Left renal pelvis (tissue), 4 donors: ENCODE measurements at places on chromosomes 5 and 9. TPM values are rescaled to one million over a fixed set of nuclear protein-coding genes. Genes with fewer than 3 reads are reported as not detected.

GRCh38 chr9:136832581-136832980 is 9.7 kb upstream of the AJM1 start:
- no peak for DNase-seq

DNA sequence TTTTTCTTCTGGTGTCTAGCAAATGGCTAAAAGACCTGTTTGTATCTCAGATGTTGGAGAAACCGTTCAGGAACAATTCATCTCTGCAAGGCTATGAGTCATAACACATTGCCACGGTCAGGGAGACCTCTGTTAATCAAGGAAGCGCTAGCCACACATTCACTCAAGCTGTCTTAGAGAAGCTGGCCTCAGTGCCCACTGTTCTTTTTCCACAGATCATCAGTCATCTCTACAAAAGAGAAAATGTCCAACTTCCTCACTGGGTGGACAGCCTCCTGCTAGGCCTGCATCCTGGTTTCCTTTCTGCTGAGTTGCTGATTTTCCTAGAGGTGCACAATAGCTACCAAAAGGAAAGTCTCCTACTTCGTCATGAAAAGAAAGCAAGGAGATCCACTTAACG is 360.5 kb downstream of the BNC2 start:
- no peak for DNase-seq

- no peak for DNase-seq
Observed at GRCh38 chr9:91746904-91747303, 203.1 kb downstream of the ROR2 start.

GRCh38 chr9:129455151-129455995 is 165.5 kb downstream of the C9orf50 start:
- no peak for DNase-seq

DNA sequence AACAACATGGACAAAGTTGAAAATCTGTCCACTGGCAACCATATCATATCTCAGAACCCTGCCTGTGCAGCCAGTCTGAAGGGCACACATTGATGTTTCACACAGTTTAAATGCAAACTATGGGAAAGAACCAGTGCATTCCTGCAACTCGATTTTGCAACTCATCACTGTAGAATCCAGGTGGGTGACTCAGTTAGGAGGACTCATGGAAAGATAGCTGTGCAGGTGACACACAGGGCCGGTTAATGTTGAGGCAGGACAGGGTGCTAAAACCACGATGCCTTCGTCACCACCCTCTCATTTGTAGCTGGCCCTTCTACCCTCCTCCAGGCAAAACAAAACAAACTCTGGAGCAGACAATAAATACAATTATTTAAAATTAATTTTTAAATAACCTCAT is 62.8 kb downstream of the TLE1 start:
- no peak for DNase-seq

DNA sequence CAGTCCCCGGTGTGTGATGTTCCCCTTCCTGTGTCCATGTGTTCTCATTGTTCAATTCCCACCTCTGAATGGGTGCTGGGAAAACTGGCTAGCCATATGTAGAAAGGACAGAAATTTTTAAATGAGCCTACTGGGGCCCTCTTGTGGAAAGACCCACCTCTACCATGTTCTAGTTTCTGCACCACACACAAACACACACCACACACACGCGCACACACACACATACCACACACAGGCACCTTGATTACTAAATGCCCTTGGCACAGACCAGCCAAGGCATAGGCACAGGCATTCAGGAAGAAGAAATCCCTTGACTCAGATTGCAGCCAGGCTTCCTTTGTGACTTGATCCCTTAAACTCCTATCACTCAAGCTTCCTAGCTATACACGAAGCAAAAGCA is 60.5 kb downstream of the SIL1 start:
- no peak for DNase-seq

DNA sequence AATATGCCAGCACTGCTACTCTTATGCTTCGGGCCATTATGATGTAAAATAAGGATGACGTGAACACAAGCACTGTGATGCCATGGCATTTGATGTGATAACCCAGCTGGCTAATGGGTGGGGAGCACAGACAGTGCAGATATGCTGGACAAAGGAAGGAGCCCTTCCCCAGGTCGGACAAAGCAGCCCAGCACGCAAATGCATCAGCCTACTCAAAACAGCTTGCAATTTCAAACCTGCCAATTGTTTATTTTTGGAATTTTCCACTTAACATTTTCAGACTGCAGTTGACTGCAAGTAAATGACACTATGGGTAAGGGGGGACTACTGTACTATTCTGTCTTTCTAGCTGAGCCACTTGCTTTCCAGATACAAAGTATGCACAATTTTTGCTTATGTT is 181.3 kb downstream of the DCP2 start:
- DNase-seq: no peak

GRCh38 chr9:112945620-112946208 is 55.0 kb upstream of the SLC46A2 start:
- no peak for DNase-seq

GRCh38 chr5:180020176-180020575 is 51.4 kb downstream of the RNF130 start:
- no peak for DNase-seq

- no peak for DNase-seq
Observed at GRCh38 chr5:157926977-157927376, 68.0 kb upstream of the CLINT1 start.

DNA sequence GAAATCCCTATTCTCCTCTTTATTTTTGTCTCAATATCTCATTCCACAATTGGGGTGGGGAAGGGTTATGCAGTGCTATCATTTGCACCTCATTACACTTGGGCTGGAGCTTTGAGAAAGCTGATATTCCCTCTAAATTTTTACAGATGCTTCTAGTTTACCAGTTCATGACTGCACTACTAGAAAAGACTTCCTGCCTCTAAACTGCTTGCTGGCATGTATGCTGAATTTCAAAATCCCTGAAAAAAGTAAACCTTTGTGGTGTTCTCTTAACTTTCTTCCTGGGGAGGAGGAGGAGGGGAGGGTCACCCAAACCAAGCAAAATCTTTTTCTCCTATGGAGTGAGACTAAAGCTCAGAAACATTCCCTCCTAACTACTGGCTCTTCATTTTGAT is 45.1 kb downstream of the BNC2 start:
- DNase-seq: no peak

DNA sequence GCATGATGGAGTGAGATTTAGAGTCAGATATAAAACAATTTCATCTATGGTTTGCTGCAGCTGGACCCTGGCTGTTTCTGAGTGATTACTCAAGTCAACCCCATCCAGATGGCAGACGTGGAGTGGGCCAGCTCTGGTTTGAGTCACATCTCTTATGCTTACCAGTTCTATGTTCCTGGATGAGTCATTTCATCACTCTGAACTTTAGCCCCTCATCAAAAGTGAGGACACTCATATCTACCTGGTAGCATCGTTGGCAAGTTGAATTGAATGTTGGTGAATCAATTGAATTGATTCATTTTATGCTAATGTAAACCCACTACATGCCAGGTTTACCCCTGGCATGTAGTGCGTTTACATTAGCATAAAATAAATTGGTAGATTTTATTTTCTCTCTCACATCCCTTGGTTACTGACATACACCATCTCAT is 176.4 kb downstream of the FGF18 start:
- DNase-seq: no peak

- DNase-seq: no peak
Observed at GRCh38 chr5:106392766-106393165, 1278.0 kb downstream of the EFNA5 start.

DNA sequence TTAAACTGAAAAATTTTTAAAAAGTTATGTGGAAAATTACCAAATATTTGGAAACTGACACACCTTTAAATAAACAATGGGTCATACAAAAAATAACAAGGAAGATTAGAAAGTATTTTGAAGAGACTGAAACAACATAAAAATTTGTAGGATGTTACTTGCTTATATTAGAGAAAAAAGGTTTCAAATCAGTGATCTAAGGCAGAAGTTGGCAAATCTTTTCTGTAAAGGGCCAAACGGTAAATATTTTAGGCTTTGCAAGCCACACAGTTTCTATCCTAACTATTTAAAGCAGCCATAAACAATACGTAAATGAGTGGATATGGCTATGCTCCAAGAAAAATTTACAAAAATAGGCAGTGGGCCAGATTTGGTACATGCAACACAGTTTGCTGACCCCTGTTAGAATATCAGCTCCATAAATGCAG is 81.3 kb downstream of the OXCT1 start:
- no peak for DNase-seq

GRCh38 chr5:95730730-95731570 is at the start of gene RHOBTB3:
TSS of gene RHOBTB3 (plus strand) at chr5:95731336. CDS start at chr5:95731683, 347 bp downstream.
- peak; percentile 79 for DNase-seq

GRCh38 chr9:137163805-137164204 is 6.0 kb downstream of the LRRC26 start:
- no peak for DNase-seq

DNA sequence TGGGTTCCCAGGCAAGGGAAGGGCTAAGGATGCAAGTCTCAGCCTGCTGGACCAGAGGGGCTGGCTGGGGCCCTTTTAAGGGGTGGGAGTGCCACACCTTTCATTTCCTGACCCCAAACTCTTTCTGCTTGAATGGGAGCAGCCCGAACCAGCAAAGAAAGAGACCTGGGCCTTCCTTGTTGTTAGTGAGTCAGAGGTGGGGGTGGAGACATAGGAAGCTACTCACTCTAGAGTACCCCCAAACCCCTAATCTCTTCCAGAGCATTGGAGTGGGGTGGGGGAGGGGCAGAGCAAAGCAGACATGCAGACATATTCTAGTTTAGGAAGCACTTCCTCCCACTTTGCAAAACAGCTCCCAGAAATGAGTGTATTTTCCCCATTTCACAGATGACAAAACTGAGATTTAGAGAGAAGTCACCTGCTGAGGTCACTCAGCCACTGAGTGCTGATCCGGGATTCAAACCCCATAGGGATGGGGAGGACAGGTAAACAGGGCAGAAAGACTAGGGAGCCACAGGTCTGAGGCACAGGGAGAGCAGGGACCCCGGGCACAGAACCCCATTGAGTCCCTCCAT is 6.0 kb upstream of the AQP3 start:
- no peak for DNase-seq

GRCh38 chr5:123452401-123452800 is 29.2 kb upstream of the CEP120 start:
- no peak for DNase-seq

DNA sequence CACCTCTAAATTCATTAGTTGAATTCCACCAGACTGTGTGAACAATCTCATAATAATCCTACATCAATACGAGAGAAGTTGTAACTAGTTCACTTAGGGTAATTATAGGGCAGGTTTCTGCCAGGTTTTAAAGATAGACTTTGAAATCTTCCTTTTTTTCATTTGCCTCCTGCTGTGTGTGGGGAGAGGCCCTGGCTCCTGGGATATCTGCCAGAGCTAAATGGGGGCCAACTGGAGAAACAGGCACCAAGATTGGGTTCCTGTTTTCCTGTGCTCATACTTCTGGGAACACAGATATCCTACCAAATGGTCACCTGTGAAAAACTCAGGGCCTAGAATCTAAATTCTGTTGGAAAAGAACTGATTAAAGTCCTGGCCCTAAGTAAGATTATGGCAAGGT is 42.3 kb downstream of the SH3RF2 start:
- DNase-seq: no peak

- no peak for DNase-seq
Observed at GRCh38 chr5:5688194-5688924, 265.9 kb downstream of the ICE1 start.

DNA sequence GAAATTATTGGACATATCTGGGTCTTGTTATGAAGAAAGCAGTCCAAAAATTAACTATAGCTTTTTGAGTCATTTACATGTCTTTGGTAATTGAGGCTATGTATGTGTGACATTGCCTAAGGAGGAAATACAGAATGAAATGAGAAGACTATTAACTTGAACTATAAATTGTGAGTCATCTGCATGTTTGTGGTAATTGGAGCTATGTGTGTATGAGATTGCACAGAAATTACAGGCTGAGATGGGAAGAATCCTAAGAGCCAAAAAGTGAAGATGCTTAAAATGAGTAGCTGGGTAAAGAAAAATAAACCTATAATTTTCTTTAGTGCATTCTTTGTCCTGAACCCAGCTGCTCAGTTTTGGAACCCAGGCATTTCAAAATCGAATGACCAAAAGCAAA is 747.6 kb upstream of the EDIL3 start:
- DNase-seq: no peak

- no peak for DNase-seq
Observed at GRCh38 chr9:125730168-125730567, 17.0 kb upstream of the PBX3 start.

DNA sequence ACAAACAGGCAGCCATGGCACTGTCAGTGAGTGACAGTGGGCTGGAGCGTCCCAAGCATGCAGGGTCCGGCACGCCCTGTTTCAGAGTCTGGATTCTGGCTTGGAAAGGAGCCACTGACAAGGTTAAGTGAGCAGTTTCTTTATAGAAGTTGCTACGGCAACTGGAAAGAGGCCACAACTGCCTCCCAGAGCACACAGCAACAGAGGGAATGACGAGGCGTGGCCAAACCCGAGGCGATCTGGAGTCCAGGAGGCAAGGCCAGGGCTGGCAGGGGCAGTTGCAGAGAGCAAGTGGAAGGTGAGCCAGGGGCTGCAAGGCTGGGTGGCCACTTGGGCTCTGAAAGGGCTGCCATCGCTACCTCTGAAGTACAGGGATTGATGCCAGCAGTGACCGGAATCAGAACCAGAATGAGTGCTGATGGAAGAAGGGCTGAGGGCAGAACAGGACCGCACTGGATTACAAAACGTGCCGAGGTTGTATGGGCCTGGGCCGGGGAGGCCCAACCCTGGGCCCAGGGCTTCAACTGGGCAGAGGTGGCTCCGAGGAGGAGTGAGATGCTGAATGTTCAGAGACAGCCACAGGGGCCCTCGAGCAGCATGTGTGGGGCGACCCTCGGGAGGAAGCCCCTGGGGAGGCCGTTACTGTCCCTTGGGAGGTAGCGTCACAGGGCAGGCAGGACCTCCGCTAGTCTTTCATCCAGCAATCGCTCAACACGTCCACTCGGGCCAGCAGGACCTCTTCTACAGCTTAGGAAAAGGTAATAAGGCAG is 4.6 kb downstream of the MRPL41 start:
- no peak for DNase-seq

DNA sequence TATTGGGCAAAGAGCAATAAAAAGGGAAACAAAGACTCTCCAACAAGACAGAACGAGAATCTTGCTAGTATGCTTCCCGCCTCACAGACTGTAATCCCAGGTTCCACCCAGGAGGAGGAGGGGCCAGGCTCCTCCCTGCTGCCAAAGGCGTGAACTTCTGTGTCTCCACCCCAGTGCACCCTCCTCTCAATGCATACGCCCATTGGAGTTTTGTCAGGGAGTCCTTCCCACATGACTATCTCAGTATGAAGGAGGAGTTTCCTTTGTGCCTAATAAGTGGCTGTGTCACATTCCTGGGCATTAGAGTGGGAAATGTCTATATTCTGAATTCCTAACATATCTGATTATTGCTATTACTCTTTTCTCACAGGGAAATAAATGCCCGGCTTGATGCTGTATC is 106.4 kb upstream of the DHFR start:
- no peak for DNase-seq

PCAT7 gene
- polyA plus RNA-seq: 0.14 TPM

CDKN2A gene
- polyA plus RNA-seq: 0.53 TPM

ALDH1A1 gene
- 307 TPM for polyA plus RNA-seq

ZNF474 gene
- 0.76 TPM for polyA plus RNA-seq

ZNF883 gene
- polyA plus RNA-seq: 10.9 TPM

SLC36A3 gene
- not detected for polyA plus RNA-seq

PGM5 gene
- polyA plus RNA-seq: 67.1 TPM
